SJCRH30 (cell line): ENCODE measurements at places on chromosomes 5 and 9. TPM values are rescaled to one million over a fixed set of nuclear protein-coding genes. Genes with fewer than 3 reads are reported as not detected.

The ECSCR gene
- total RNA-seq, result 0.14 TPM in 1 of 2 replicates, not detected in the other

The PFN3 gene
- not detected in 2 replicates for total RNA-seq

The LRRC70 gene
- total RNA-seq, result 0.68 and 0.81 TPM in 2 replicates

The CDC20B gene
- total RNA-seq, result 0.02 TPM in 1 of 2 replicates, not detected in the other

The OR1N2 gene
- not detected in 2 replicates for total RNA-seq

The INSYN2B gene
- total RNA-seq, result 0.05 and 0.14 TPM in 2 replicates

GRCh38 chr5:76372323-76373054 lies 30.6 kb upstream of the IQGAP2 start:
- DNase-seq, result peak; percentile 26

- DNase-seq, result no peak
Measured at GRCh38 chr5:109951758-109952157, 262.0 kb downstream of the MAN2A1 start.

DNA sequence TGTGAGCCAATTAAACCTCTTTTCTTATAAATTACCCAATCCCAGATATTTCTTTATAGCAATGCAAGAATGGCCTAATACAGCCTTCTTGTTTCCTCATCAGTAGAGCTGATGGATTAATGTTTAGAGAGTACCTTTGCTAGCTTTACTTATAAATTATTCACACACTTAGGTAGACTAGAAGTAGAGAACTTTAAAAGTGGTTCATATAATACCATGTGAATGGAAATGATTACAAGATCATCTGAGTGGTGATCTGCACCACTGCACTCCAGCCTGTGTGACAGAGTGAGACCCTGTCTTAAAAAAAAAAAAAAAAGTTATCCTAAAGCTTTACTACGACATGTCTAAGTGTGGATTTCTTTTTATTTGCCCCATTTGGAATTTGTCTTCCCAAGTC lies 23.2 kb upstream of the LRRTM2 start:
- DNase-seq, result no peak
